ENCODE measurements at places on chromosomes 4 and X.

GRCh38 chr4:178937130-178937529, 1494.9 kb upstream of the AGA start:
- DNase-seq: no peak

- DNase-seq: no peak
Observed at GRCh38 chr4:36152735-36153134, 91.6 kb downstream of the ARAP2 start.

DNA sequence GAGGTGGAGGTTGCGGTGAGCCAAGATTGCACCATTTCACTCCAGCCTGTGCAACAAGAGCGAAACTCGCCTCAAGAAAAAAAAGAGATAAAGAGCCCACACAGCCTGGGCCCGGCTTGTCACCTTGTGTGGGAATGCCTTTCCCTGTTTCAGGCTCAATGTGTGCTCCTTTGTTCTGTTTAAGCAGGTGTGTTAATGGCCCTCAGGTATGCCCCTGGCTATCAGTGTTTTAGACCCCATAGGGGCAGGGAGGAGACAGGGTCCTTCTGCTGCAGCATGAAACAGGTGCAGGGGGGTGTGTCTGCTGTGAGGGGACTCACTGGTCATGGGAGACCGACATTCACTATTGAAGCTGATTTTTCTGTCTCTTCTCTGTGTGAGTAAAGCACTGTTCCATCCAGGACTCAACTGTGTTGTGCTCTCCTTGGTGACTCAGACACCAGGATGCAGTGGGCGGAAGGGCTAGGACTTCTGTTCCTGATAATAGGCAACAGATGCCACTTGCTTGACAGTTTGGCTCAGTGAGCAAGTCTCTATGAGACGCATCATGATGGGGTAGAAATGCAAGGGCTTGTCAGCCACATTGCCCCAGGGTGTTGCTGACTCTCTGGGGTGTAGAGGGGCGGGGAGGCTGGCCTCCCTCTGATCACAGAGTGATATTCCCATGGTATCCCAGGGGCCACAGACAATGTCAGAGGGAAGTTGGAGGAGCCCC, 15.6 kb upstream of the LAP3 start:
- no peak for DNase-seq

DNA sequence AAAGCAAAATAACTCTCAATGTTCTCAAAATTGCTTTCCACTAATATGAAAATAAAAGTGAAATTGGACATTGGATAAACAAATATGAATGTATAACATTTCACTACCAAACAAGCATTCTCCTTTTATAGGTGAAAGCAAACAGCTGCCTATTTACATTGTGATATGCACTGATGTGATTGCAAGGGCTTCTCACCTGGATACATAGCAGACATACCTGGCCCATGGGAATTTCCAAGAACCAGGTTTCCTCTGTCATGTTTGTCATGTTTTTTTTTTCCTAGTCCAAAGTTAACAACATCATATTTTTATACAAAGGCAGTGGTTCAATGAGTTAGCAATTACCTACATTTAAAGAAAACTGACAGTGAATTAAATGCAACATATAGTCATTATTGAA, 228.5 kb downstream of the ANKRD50 start:
- DNase-seq: no peak

DNA sequence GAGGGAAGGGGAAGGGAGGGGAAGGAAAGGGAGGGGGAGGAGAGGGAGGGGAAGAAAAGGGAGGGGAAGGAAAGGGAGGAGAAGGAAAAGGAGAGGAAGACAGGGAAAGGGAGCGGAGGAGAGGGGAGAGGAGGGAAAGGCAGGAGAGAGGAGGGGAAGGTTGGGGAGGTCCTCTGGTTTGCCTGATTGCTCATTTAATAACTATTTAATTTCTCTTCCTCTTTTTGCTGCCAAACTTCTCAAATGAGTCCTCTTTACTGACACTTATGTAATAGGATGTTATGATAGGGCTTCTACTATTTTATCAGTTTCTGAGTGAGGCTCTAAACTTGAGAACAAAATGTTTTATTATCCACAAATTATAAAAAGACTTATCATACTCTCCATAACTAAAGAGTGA, 35.4 kb upstream of the PPA2 start:
- DNase-seq: no peak

DNA sequence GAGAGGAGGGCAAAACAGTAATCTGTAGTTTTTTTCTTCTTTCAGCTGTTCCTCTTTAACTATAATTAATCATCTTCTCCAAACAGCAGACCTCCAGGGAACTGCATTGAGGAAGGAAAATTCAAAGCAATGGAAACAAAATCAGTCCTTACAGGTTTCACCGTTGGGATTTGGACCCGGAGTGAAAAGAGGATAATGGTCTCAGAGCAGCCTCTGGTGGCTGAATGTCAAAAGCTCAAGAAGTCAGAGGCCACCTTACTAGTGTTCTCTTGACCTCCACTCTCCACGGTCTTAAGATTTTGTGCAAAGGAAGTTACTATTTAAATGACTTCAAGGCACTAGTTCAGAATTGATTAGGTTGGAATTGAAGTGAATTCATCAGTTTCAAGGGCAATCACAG, 16.0 kb upstream of the MID1 start:
- no peak for DNase-seq

DNA sequence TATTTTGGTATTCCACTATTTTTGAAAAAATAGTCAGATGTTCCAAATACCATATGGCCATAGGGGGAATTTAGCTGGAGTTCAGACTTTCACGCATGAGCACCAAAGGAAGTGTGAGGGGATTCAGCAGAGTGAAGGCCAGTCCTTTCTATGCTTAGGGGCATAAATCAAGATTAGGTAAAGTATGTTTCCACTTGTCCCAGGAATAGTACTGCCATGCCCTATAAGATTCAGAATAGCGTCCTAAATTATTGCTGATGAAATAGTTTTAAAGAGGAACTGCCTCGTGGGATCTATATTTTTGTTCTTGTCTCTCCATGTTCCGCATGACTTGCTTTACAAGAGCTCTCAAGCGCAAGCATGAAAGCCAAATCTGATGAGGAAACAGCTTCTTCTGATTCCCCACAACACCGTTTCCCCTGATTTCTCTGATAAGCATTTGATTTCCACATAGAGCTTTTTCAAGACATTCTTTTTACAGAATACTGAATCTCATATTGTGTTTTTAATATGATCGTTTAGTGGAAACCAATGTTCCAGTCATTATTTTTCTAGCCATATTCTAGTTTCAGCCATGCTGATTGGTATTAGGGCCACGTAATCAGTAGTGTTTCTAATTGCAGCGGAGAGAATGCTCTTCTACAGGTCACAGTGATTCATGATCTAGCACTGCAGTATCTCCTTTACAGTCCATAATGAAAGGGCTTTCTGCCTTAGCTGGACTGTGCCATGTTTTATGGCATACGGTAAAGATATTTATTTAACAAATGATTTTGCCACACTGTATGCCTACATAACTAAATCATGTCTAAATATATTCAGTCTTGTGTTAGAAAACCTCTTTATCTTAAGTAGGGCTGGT, 492.3 kb downstream of the CENPC start:
- no peak for DNase-seq

DNA sequence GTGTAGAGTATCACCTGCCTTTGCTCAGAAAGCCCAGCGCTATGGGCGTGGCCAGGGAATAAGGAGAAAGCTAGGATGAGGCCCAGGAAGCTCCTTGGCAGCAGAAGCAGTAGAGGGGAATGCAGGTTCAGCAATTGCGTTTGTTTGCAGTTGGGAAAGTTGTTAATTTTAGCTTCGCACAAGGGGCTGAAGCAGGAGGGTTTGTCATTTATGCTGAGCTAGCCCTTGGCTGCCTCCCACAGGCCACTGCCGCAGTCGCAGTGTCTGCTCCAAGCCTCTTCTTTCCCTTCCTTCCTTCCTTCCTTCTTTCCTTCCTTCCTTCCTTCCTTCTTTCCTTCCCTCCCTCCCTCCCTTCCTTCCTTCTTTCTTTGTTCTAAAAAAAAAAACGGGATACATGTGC, 21.5 kb downstream of the FRMPD3 start:
- DNase-seq: no peak

GRCh38 chr4:110055158-110055768, 142.6 kb downstream of the EGF start:
- no peak for DNase-seq

DNA sequence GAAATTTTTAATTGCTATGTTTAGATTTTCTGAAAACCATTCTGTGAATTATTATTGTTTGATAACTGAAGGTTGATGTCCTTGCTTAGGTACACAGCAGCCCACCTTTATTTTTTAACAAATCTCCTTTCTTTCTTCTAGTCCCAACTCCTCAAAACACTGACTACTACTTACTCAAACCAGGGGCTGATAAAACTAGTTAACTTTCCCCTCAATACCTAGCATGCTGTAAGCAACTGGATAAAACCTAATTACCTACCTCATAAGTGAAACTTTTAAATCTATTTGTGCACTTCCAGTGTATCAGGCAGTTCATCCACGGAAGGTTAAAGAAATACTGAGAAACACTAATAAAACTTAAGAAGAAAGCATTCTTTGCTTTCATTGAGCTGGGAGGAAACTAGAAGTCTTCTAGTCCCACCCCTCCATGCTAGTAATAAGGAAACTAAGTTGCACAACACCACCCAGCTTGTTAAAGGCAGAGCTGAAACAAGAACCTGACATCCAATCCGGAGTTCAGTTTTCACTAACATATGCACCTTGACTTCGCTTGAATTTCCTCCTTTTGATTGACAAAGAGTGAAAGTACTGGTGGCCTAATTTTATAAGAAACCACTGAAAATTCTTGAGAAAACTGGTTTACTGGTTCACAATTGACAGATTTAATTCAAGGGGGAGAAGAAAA, 180.2 kb upstream of the TET2 start:
- DNase-seq: no peak

DNA sequence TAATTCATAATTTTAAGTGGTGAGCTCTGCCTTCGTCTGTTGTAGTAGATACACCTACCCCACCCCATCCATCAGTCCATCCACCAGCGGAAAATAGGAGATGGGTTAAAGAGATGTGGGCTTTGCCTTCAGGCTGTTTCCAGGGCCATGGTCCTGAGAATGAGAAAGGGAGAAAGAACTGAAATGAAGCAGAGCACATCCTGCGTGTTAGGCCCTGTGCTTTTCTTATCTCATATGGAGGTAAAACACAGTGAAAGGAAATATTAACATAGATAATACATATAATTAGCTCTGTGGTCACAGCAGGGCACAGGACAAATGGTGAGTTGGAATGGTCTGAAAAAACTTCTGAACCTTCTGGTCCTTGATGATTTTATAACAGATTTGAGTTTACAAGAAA, 393.5 kb downstream of the BMPR1B start:
- DNase-seq: no peak

- no peak for DNase-seq
Observed at GRCh38 chr4:9979101-9979701, 42.1 kb downstream of the SLC2A9 start.

DNA sequence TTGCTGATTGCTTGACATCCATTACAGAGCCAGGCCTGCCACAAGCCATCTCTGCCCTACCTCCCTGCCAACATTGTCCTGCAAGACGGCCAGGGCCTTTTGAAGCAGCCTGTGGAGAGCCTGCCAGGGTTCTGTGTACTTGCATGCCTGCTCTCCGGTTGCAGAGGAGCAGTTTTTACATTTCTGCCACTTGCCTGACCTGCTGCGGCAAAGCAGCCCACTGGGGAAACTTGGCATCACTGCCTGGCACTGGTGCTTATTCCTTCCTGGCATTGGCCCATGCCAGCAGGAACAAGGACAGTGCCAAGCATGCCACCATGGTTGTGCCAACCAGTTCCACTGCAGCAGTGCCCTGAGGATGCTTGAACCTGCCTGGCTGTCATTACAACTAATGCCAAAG, 167.1 kb downstream of the NHS start:
- DNase-seq: no peak

- no peak for DNase-seq
Observed at GRCh38 chr4:36835246-36835645, 409.3 kb upstream of the NWD2 start.

DNA sequence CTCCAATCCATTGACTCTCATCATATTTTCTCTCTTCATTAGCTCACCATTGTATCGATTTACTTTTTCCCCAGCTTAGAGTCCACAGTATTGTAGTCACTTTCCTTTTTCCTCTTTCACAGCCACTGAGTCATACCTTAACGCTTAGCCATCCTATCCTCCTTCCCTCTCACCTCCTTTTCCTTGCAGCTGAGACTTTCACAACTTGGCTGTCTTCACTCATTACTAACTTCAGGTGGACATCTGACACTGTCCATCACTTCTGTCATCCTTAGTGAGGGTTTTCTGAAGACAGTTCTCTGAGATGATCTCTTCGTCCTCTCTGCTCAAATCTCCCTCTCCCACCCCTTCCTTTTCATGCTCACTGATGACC, 70.5 kb upstream of the ESX1 start:
- no peak for DNase-seq

- no peak for DNase-seq
Observed at GRCh38 chrX:107561468-107562215, 66.7 kb upstream of the PRPS1 start.

GRCh38 chr4:4668355-4669210, 126.7 kb upstream of the STX18 start:
- no peak for DNase-seq

- no peak for DNase-seq
Observed at GRCh38 chr4:83364312-83364711, 29.7 kb upstream of the HPSE start.

GRCh38 chr4:14184265-14184664, 556.7 kb upstream of the BOD1L1 start:
- no peak for DNase-seq

DNA sequence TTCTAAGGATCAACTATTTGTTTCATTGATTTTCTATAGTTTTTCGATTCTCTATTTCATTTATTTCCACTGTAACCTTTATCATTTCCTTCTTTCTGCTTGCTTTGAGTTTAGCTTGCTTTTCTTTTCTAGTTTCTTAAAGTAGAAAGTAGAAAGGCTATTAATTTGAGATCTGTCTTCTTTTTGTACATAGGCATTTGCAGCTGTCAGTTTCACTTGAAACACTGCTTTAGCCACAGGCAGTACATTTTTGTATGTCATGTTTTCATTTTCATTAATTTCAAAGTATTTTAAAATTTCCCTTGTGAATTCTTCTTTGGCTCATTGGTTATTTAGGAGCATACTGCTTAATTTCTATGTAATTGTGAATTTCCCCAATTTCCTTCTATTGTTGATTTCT, 152.2 kb downstream of the SH3KBP1 start:
- no peak for DNase-seq

DNA sequence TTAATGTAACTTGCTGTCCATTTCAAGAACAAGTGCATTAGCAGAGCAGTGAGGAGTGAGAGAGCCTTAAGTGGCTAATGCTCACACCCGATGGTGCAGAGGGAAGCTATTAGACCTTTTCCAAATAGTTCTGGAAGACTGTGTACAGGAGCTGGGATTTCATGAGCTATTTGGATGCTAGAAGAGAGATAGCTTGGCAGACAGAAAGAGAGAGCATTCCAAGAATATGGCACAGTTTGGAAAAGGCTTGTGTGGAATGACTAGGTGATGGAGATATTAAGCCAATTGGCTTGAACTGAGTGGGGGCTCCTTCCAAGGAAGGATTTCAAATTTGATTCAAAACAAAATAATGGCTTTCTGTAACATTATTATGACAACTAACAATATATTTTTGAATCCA, 1097.2 kb upstream of the TENM3 start:
- no peak for DNase-seq

Data from activated CD4-positive, alpha-beta T cell treated with anti-CD3 and anti-CD28 coated beads for 4 hours (primary cell).